GM13976 (cell line): ENCODE measurements at places on chromosomes 6 and 20.

- DNase-seq = no peak
Observed at GRCh38 chr6:94272327-94272726, 853.0 kb upstream of the EPHA7 start.

GRCh38 chr6:122454673-122455072 lies 16.9 kb downstream of the SERINC1 start:
- no peak for DNase-seq

DNA sequence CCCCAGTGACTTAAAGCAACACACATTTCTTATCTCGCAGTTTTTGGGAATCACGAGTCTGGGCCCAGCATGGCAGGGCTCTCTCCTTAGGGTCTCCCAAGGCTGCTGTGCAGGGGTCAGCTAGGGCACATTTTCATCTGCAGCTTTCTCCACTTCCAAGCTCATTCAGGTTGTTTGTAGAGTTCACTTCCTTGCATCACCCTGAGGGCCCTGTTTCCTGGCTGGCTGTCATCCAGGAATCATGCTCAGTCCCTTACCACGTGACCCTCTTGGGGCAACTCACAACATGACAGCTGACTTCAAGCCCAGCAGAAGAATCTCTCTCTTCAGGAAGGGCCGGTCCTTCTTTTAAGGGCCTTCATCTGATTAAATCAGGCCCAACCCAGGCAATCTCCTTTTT lies 21.3 kb downstream of the SNAP25 start:
- no peak for DNase-seq

GRCh38 chr6:161906571-161906970 lies 632.7 kb upstream of the AGPAT4 start:
- no peak for DNase-seq

- DNase-seq = no peak
Observed at GRCh38 chr6:141550471-141550870, 582.3 kb upstream of the GJE1 start.

DNA sequence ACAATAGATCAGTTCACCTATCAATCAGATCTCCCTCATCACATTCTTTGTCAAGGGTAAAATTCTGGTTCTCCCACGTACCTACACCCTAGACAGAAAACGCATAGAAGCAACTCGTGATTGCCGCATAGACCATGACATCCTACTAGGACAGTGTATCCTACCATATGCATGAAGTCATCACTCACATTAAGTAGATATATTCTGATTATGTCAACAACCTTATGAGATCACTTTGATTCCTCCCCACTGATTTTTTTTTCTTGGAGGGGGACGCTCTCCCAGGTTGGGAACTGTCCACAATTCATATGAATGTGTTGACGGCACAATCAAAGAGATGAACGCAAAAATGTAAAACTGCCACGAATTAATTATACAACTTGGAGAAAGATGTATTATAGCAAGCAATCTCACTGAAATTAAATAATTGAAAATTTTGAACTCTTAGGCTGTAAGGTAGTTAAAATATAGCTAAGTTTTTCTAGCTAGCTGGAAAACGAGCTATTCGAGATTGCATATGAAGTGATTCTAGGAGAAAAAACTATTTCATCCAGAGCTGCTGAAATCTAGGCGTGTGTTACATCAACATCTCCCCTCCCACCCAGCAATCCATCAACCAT lies 82.5 kb upstream of the CCDC28A start:
- DNase-seq = no peak

DNA sequence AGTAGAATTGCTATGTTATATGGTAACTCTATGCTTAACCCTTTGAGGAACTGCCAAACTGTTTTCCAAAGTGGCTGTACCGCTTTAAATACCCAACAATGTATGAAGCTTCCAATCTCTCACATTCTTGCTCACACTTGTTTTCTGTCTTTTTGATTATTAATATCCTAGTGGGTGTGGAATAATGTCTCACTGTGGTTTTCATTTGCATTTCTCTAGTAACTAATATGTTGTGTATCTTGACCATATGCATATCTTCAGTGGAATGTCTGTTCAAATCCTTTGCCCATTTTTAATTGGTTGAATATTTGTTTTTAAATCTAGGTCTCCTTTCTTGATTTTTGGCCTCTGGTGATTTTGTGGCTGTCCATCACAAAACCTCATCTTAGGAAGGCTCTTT lies 177.8 kb upstream of the PLCB4 start:
- DNase-seq = no peak

DNA sequence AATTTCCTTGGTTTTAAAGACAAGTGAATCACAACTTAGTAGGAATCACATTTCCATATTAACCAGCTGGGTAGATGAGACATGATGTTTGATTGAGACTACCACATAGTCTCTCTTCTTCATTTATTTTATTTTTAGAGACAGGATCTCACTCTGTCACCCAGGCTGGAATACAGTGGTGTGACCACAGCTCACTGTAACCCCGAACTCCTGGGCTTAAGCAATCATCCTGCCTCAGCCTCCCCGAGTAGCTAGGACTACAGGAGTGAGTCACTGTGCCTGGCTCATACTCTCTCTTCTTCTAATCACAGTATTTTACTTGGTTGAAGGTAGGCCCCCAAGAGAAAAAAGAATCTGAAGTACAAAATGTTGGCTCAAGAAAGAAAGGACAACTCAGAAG lies 80.2 kb upstream of the ASF1A start:
- DNase-seq = no peak
